NCI-H1930 (cell line): ENCODE measurements at places on chromosomes 7 and 10.

- DNase-seq, result no peak
These were observed 15.2 kb downstream of the WDR91 start for GRCh38 chr7:135195968-135196629.

DNA sequence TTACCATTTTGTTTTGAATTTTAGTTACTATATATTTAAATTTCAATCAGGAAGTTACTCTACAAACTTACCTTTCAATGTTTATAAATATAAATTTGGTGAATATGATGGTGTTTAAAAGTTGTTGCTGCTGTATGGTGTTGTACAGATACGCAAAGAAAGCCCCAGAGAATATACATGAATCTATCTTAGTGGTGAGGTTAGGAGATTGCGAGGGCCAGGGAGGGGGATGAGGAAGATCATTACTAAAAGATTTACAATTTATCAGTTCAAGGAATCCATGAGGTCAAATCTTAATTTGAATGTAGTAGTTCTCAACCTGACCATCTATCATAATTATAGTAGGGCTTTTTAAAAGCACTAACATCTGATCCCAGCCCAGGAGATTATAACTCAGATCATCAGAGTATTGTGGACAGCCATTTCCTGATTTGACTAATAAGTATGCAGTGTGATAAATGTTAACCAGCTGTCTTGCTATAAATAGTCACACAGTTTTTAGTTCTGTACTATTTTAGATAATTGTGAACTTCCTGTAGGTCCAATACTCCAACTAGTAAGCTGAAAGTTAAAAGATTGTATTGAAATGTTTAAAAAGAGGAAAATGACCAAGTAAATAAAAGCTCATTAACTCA, 23.6 kb downstream of the FAM3C start:
- DNase-seq, result no peak

GRCh38 chr10:34916314-34916713, 101.2 kb upstream of the PARD3 start:
- DNase-seq, result no peak

DNA sequence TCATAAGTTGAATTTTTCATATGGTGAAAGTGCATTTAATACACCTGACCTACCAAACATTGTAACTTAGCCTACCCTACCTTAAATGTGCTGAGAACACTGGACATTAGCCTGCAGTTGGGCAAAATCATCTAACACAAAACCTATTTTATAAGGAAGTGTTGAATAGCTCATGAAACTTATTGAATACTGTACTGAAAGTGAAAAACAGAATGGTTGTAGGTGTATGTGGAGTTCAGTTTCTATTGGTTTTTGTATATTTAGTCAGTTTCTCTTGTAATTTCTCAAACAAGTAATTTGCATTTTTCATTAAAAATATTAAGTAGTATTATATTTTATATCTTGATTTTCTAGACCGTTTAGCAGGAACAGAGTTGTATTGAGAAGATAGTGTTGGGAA, 15.3 kb downstream of the CCDC7 start:
- no peak for DNase-seq

DNA sequence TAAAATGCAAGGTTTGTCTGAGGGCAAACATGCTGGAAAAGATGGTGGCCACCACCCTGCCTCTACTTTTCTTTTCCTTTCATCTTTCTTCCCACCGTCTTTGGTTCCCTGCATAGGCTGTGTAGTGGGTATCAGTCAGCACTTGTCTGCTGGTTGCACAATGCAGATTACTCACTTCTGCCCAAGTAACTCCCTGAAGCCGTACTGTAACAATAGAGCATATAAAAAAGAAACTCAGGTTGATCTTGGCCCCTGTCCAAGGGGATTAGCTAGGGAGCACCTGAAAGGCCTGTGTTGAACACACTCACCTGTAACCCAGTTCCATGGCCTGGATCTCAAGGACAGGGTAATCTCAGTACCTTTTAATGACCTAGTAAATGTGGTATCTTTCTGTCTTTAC, 533.0 kb upstream of the GALNT17 start:
- no peak for DNase-seq

DNA sequence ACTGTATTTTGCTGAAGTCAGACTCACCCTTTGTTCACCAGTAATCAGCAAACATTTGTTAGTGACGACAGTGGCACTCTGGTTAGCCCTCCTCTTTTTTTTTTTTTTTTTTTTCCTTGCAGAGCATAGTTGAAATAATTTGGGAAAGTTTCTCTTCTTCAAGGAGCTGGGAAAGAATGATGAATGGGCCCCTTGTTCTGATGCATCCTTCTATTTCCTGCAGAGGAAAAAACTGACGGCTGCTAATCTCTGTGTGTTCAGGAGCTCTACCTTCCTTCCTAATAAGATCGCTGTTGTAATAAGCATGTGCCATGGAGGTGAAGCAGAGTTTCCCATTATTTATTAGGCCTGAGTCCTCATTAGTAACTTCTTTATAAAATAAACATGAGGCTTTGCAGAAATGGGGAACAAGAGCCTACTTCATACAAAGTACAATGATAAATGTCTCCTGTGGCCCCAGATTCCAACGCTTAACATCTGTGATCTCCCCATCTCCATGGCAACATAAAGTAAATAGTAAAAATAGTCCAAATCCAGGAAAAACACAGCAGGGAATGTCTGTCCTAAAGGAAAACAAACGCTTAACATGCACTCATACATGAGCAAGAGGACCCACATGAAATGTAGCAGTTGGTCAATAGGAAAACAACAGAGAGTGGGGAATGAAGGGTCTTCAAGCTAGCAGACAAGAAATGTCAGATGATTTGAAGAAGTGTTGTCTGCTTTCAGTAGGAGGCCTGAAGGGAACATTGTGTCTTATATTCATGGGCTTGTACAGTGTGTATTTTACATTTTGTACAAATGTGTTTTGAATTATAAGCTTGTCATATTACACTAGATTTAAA, 59.1 kb upstream of the CALD1 start:
- DNase-seq, result no peak

GRCh38 chr7:142668495-142668894, 80.8 kb upstream of the PRSS1 start:
- DNase-seq, result no peak

DNA sequence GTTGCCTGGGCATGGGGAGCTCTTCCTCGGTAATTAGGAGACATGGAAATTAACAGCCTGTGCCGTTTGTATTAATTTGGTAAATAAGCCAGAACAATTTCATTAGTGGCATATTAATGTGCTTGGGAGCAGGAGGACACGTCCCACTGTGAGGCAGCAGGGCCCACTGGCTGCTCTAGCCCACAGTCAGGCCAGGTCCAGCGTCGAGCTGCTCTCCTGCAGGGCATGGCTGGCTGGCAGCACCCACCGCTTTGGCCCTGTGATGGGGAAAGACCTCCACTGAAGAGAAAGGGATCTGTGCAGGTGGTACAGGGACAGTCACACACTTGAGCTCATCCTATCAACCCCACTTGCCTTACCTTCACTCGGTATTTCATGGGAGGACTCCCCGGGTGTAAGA, 37.5 kb upstream of the LRRC4 start:
- no peak for DNase-seq

DNA sequence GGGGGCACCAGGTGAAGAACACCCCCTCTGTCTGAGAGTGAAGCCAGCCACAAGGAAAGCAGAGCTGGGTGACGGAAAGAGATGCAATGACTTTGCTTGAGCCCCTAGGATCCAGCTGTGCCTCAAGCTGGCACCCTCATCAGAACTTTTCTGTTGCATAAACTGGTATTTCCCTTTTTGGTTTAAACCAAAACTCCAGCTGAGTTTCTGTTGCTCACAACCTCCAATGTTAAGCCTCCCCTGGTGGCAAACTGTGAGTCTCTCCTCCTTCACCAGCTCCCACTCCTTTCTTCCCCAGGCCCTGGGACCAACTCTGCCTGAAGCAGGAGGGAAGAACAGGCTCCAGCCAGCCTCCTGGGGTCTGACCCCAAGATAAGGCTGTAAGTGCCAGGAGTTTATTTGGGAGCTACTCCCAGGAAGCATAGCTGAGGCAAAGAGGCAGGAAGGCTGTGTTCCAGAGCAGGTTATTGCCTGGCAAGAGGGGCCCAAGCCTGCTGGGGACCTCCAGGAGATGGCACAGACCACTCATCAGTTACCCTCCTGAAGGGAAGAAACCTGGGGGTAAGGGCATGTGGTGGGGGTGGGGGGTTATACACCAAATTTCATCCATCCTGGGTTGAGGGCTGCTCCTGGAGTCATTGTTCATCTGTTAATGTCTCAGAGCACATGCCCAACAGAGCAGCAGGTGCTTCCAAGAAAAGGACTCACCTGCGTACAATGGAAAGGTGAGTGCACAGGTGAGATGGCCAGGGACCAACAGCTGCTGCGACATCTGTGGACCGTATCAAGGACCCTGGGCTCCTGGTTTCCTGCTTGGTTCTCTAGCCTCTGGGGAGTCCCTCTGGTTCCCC, 73.3 kb upstream of the NANOS1 start:
- no peak for DNase-seq

DNA sequence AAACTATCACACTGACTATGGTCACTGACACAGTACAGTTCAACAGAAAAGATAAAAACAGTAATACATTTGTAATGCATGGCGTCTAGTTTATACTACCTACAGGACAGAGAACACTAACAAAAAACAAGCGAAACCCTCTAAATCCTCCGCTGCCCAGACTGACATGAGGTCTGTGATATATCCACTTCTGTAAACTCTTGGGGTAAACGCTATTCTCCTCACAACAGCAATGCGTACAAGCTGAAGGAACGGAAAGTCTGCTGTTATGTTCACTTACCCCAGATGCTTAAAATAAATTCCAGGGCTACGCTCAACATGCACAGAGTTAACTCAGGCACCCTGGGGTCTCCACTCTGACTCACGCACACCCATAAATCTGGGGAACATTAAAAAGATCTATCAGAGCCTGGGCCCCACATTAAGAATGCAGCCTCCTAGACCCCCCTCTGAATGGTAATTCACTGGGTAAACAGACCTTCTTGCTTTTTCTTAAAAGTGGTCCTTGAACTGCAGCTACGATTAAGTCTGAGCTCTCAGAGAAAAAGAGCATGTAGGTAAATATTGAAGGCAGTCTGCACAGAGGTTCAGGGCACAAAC, 105.6 kb downstream of the CTBP2 start:
- DNase-seq, result no peak

- no peak for DNase-seq
These were observed 46.4 kb downstream of the CALML3 start for GRCh38 chr10:5570979-5571810.

- no peak for DNase-seq
These were observed 55.2 kb downstream of the PWWP2B start for GRCh38 chr10:132452216-132452650.

DNA sequence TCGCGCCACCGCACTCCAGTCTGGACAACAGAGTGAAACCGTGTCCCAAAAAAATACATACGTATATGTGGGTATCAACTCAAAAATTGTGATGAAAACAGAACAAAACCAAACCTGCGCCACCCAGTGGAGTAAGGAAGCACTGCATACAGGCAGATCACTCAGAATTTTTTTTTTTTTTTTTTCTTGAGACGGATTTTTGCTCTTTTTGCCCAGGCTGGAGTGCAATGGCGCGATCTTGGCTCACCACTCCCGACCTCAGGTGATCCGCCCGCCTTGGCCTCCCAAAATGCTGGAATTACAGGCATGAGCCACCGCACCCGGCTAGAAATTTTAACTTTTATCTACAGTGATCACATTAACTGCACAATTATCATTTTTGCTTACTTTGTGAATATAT, 9.1 kb upstream of the TMEM236 start:
- DNase-seq, result no peak

DNA sequence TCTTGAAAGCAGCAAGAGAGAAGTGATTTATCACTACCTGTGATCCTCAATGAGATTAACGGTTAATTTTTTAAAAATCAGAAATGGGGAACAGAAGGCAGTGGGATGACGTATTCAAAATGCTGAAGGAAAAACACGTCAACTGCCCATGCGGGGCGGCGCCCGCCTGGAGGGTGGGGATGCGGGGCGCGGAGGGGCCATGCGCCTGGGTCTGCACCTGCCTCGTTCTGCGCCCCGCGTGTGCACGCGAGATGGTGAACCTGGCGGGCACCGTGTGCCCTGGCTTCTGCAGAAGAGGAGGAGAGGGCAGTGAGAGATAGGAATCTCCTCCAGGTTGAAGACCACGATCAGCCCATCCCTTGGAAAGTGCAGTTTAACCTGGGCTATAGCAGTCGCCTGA, 79.3 kb upstream of the ZNF32 start:
- DNase-seq, result no peak

DNA sequence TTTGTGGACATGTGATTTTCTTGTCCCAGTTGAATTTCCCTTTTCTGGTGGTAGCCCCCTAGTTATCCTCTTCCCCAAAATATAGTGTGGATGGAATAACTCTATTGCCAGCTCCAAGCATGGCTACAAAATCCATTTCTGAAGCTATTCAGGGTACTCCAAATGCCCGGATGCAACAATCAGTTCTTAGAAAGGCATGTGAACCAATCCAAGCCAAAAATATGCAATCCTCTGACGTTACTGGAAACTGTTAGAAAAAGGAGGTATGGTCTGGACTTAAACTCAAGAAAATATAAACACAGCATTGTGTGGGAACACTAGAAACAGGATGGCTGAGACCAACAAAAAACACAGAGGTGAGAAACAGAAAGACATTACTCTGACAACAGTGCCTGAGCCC, 347.0 kb downstream of the GPAM start:
- no peak for DNase-seq

- no peak for DNase-seq
These were observed 2.1 kb downstream of the MXI1 start for GRCh38 chr10:110209454-110209925.

DNA sequence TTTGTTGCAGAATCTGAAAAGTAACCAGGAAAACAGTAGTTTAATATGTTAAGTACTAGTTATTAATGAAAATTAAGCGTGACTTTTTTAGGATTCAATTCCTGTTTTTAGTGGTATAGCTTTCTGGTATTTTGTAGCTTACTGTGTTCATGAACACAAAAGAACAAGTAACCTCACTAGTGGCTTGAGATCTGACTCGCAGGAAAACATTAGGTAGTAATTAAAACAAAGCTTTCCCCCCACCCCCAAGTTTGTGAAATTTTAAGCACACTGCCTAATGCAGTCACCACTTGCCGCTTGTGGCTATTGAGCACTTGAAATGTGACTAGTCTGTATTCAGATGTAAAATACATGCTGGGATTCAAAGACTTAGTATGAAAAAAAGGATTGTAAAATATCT, 102.5 kb upstream of the RPA3 start:
- DNase-seq, result no peak

DNA sequence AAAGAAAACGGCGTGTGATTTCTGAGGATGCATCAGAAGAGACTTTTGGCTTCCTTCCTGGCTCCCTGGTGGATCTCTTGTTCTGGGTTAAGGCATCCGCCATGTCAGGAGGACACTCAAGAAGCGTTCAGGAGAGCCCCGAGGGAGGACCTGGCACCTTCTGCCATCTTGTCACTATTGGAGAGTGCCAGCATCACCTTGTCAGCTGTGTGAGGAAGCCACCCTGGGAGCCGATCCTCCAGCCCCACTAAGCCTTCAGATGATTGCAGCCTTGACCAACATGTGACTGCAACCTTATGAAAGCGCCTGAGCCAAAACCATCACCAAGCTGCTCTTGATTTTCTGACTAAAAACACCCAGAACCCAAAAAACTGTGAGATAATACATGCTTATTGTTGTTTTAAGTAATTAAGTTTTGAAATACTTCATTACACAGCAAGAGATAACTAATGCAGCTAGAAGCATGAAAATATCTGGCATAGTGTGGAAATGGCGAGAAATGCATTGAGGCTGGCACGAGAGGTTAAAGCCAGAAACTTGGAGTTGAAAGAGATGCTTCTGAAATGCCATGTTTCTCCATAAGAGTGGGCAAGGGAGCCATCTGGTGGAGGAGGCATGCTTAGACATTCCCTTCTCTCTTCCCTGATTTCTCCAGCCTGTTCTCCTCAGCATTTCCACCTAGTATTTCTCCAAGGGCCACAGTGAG, 5.4 kb upstream of the ZFYVE27 start:
- DNase-seq, result peak; percentile 45

- DNase-seq, result peak; percentile 70
These were observed at the start of gene CDK5 for GRCh38 chr7:151057506-151057988. Gene CDK5 (minus strand): TSS chr7:151057897. CDS start chr7:151057848, 49 bp downstream.
